Sigmoid colon (tissue), 7 donors: ENCODE measurements at places on chromosomes 3 and 15.

- no peak for DNase-seq
- no peak overlapping the region for H3K27ac ChIP-seq
- no peak overlapping the region for H3K4me3 ChIP-seq
- H3K27me3 ChIP-seq, result no peaks in the 10 kb centered on the region
- H3K4me1 ChIP-seq, result peaks cover 4% of the 10 kb centered on the region
- no peaks in the 10 kb centered on the region for H3K36me3 ChIP-seq
Measured at GRCh38 chr3:171339598-171339997, 120.6 kb downstream of the TNIK start.

GRCh38 chr3:129184396-129184657, 631 bp upstream of the CNBP start:
- H3K4me3 ChIP-seq, result peak overlapping the region; percentile 82
- no peaks in the 10 kb centered on the region for H3K36me3 ChIP-seq
- H3K27ac ChIP-seq, result peak overlapping the region; percentile 99
- DNase-seq, result peak; percentile 73
- peaks cover 36% of the 10 kb centered on the region for H3K4me1 ChIP-seq

DNA sequence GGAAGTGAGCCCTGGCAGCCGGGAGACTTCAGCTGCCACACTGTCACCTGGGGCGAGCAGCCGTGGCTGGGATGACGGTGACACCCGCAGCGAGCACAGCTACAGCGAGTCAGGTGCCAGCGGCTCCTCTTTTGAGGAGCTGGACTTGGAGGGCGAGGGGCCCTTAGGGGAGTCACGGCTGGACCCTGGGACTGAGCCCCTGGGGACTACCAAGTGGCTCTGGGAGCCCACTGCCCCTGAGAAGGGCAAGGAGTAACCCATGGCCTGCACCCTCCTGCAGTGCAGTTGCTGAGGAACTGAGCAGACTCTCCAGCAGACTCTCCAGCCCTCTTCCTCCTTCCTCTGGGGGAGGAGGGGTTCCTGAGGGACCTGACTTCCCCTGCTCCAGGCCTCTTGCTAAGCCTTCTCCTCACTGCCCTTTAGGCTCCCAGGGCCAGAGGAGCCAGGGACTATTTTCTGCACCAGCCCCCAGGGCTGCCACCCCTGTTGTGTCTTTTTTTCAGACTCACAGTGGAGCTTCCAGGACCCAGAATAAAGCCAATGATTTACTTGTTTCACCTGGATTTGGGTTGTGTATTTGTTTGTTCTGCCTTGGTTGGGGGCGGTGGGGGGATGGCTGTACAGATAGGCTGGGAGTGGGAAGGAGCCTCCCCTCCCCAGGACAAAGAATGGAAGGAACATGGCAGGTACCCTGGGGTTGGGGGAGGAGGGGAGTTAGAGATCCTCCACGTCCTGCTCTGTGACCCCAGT, 2.9 kb upstream of the GRM2 start:
- no peak overlapping the region for H3K4me3 ChIP-seq
- H3K4me1 ChIP-seq, result peaks cover 6% of the 10 kb centered on the region
- DNase-seq, result peak; percentile 44
- H3K27me3 ChIP-seq, result no peaks in the 10 kb centered on the region
- H3K27ac ChIP-seq, result no peak overlapping the region

GRCh38 chr3:171249245-171249644, 211.0 kb downstream of the TNIK start:
- no peaks in the 10 kb centered on the region for H3K36me3 ChIP-seq
- no peak for DNase-seq
- H3K27me3 ChIP-seq, result no peaks in the 10 kb centered on the region
- H3K27ac ChIP-seq, result no peak overlapping the region
- H3K4me3 ChIP-seq, result no peak overlapping the region
